ENCODE measurements at places on chromosomes 16 and 17.
A peak's percentile ranks its signal among the peaks of the same experiment; 100 is the strongest.

GRCh38 chr17:30116345-30116660, 313 bp upstream of the NSRP1 start:
- DNase-seq, result no peak

DNA sequence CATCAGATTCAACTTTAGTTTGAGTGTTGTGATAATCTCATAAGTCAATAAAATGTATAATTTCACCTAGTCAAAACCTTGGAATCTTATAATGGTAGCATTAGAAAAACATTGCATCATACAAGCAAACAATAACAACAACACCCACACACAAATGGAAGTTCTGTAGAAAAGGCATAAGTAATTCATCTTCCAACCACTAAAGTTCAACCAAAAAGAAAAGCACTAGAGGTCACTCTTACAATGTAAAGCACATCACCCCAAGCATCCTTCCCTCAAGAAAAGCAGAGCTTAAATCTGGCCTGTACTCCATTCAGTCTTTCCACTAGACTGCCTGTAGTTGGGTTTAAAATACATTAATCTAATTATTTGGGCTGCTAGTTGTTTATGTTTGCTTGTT, 1.8 kb downstream of the CNTNAP4 start:
- DNase-seq, result no peak

GRCh38 chr16:67967183-67967957, 1.1 kb downstream of the SLC12A4 start:
- no peak for DNase-seq

GRCh38 chr17:28426081-28426519, 20.1 kb upstream of the SLC46A1 start:
- DNase-seq, result peak; percentile 37

DNA sequence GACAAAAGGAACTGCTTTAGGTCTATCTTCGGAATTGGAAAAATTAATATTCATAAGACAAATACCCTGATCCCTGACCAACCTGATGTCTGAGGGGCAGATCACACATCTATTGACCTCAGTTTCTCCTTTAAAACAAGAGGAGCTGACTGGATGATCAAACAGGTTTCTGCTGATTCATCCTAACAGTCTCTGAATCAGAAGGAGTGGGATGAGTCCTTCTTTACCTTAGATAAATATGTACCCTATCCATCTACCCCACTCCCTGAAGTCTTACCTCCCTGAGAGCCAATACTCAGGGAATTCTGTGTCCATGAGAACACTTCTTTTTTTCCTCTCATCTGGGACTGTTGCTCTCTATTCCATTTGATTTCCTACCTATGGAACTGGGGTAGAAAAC, 80.3 kb upstream of the CRHR1 start:
- no peak for DNase-seq

DNA sequence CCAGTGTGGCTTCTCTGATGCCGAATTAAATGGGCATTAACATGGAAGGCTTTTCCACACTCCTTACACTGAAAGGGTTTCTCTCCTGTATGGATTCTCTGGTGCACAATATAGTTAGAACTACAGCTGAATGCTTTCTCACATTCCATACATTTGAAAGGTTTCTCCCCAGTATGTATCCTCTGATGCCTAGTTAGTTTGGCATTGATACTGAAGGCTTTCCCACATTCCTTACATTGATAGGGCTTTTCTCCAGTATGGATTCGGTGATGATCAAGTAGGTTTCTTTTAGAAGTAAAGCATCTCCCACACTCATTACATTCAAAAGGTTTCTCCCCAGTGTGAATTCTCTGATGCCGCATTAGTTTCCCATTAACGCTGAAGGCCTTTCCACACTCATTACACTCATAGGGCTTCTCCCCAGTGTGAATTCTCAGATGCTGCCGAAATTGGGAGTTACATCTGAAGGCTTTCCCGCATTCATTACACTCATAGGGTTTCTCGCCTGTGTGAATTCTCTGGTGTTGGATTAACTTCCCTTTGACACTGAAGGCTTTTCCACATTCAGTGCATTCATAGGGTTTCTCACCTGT, 6.5 kb upstream of the TLE7 start:
- no peak for DNase-seq

GRCh38 chr17:49830605-49831004, 17.3 kb downstream of the TAC4 start:
- DNase-seq, result no peak

DNA sequence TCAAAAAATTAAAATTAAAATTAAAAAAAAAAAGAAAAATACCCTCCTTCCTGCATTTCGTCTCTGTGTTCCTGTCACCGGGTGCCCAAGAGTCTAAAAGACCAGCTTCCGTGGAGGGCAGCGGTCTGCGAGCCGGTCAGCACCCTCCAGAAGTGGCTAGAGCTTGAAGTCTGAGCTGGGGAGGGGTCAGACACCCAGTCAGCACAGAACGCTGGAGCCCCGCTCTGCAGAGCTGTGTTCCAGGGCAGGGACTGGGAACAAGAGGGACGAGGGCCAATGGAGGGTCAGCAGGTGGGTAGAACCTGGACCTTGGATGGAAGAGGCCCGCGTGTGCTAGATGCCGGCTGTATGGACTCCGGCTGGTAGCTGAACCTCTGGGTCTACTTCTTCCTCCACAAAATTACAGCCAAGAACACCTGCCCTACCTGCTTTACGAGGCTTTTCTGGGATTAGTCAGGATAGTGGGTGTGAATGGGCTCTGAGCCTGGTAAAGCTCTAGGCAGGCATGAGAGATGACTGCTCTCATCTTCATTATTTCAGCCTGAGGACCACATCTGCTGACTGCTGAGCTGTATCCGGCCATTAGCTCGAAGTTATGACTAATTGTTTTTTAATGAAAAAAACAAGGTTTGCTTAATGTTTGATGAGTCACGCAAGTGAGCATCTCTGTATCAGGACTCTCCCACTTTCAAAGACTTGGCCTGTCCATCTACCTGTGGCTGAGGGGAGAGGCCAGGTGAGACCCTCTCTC, 5.9 kb downstream of the TRPV1 start:
- DNase-seq, result no peak

DNA sequence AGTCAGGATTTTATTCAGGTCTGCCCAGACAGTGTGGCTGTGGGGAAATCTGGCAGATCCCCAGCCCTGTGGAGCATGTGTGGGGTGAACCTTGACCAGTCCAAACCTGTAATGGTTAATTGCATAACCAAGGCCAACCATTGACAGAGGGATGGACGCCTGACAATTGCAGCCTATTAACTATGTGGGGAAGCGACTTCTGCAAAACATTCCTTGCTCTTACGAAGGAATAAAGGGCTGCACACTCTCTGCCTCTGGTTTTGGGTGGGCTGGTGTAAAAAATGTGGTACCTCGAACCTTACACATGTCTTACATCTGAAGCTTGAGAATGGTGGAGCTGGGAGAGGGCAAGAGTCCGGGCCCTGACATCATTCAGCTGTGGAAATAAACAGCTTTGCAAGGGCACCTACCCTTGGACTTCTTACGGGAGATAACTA, 35.8 kb downstream of the MAF start:
- no peak for DNase-seq

DNA sequence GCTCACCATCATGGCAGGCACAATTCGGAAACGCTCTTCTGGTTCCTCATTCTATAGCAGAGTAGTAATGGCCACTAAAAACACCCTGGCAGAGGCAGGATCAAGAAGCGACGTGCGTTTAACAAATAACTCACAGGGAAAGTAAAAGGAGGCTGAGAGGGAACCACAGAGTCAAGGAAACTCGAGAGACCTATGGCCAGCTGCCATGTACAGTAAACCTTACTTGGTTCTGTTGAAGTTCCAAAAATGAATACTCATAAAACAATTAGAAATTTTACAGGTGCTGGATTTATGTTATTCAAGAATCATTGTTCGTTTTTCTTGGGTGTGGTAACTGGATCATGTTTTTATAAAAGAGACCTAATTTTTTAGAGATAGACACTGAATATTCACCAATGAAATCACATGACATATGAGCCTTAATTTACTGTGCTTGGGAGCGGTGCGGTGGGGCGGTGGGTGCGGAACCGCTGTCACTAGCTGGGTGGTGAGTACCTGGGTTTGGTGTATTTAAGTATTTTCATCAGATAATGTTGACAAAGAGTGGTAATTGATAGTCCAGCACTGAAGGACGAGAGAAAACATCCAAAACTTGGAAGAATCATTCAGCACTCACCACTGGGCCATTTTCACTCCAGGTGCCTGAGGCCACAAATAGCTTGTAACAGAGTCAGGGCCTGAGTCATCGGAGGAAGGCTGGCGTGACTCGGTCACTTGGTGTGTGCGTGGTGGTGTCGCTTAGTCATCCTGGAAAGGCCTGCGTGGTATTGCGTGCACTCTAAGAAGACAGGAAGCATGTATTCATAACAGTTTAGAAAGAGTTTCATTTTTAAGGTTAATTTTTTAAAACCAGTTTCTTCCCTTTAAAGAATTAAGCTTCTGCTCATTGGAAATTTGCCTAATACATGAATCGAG, 135.4 kb upstream of the CHMP6 start:
- DNase-seq, result no peak

DNA sequence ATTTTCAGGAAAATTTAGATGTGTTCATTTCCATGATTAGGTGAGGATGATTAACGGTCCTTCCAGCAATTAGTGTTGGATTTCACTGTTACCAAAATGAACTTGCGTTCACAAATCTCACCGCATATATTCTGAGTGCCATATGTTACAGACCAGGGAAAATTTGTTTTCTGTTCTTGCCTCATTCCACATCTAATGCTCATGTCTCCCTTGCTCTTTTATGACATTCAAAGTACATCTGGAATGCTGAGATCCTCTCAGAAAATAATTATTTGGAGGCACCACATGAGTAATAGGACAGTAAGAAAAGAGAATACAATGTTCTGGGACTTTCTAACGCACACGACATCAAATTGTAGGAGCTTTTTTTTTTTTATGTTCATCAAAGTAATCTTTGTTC, 406.5 kb downstream of the SHISA9 start:
- no peak for DNase-seq
